ENCODE measurements at places on chromosomes 5 and 9. TPM values are rescaled to one million over a fixed set of nuclear protein-coding genes. Genes with fewer than 3 reads are reported as not detected.

Gene OR13C3
- not detected for total RNA-seq

Gene CDH9
- total RNA-seq: not detected

Gene BAAT
- not detected for total RNA-seq

Gene NTNG2
- total RNA-seq: 0.95 TPM

Gene SPINK13
- not detected for total RNA-seq

Gene SLC35D2
- 12.1 TPM for total RNA-seq

Gene PPIC
- 84.2 TPM for total RNA-seq

Gene STC2
- total RNA-seq: 36.6 TPM

Gene LEAP2
- total RNA-seq: 0.08 TPM

Gene LAMC3
- 0.49 TPM for total RNA-seq

Gene HTR1A
- not detected for total RNA-seq

Gene PCDHA4
- 0.04 TPM for total RNA-seq

Gene NAA35
- total RNA-seq: 20.8 TPM

Gene CRAT
- total RNA-seq: 14.5 TPM

Gene F2RL2
- total RNA-seq: 93.9 TPM

Gene ENTREP1
- 0.08 TPM for total RNA-seq

Gene PKD2L2
- total RNA-seq: not detected

Gene ESM1
- total RNA-seq: not detected

Gene PCDHA12
- 0.60 TPM for total RNA-seq

Gene AK3
- total RNA-seq: 20.7 TPM

Gene TXNDC8
- not detected for total RNA-seq

Gene FOXD4L6
- total RNA-seq: not detected

Gene XRCC4
- 21.5 TPM for total RNA-seq

Gene PIP5K1B
- total RNA-seq: not detected

Gene SLC4A9
- not detected for total RNA-seq

Gene CATSPER3
- 0.08 TPM for total RNA-seq

Data from H4 (cell line).